Activated CD4-positive, alpha-beta T cell treated with anti-CD3 and anti-CD28 coated beads, Interleukin-2, amount 10 ng/mL, durations not matched to agents 7 days and 5 days (primary cell): ENCODE measurements at places on chromosomes 7 and 10. TPM values are rescaled to one million over a fixed set of nuclear protein-coding genes. Genes with fewer than 3 reads are reported as not detected.

Gene H2BK1
- total RNA-seq = not detected

Gene ATOH7
- not detected for total RNA-seq

Gene PTF1A
- not detected for total RNA-seq

Gene SVOPL
- 1.3 TPM for total RNA-seq

Gene LRRTM3
- not detected for total RNA-seq

Gene VPS37D
- total RNA-seq = 0.25 TPM

Gene IL6
- 0.92 TPM for total RNA-seq

DNA sequence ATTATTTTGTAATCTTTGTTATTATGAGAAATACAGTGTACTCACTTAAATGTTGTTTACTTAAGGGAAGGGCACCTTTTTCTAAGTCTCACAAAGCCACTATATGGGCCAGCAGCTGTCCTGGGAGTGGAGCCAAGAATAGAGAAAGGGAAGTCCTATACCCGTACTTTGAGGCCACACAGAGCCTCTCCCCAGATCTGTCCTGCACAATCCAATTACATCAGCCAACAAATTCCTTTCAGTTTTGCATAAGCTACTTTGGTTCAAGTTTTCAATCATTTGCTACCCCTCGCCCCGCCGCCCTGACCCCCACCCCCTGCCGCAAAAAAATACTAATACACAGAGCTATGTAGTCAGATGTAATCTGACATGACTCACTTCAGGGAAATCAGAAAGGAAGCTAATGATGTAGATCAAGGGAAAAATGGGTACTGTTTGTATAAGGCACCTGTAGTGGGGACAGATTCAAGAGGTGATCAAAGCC lies 297.4 kb upstream of the NEBL start:
- H3K27ac ChIP-seq = no peak overlapping the region
- no peaks in the 10 kb centered on the region for H3K4me1 ChIP-seq
- peaks cover 6% of the 10 kb centered on the region for H3K27me3 ChIP-seq
- no peak for DNase-seq

DNA sequence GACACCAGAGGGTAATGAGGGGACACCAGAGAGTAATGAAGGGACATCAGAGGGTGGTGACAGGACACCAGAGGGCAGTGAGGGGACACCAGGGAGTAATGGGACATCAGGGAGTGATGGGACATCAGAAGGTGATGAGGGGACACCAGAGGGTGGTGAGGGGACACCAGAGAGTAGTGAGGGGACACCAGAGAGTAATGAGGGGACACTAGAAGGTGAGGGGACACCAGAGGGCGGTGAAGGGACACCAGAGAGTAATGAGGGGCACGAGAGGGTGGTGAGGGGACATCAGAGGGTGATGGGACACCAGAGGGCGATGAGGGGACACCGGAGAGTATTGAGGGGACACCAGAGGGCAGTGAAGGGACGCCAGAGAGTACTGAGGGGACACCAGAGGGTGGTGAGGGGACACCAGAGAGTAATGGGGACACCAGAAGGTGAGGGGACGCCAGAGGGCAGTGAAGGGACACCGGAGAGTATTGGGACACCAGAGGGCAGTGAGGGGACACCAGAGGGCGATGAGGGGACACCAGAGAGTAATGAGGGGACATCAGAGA lies 10.6 kb downstream of the NACAD start:
- peak overlapping the region; percentile 60 for H3K27ac ChIP-seq
- H3K4me3 ChIP-seq = no peak overlapping the region
- peaks cover 3% of the 10 kb centered on the region for H3K4me1 ChIP-seq
- no peaks in the 10 kb centered on the region for H3K27me3 ChIP-seq

- H3K4me3 ChIP-seq = no peak overlapping the region
- no peak overlapping the region for H3K27ac ChIP-seq
- no peak for DNase-seq
- H3K4me1 ChIP-seq = no peaks in the 10 kb centered on the region
Observed at GRCh38 chr7:51606601-51607154, 290.1 kb upstream of the COBL start.

- no peaks in the 10 kb centered on the region for H3K27me3 ChIP-seq
- H3K27ac ChIP-seq = no peak overlapping the region
- peaks cover 6% of the 10 kb centered on the region for H3K4me1 ChIP-seq
Observed at GRCh38 chr10:95395947-95396449, 105.2 kb upstream of the PDLIM1 start.

GRCh38 chr10:97737770-97738265 lies 890 bp downstream of the ZFYVE27 start:
- peak overlapping the region; percentile 92 for H3K4me3 ChIP-seq
- peaks cover 46% of the 10 kb centered on the region for H3K4me1 ChIP-seq

GRCh38 chr10:470339-471003 lies 219.0 kb downstream of the DIP2C start:
- peaks cover 30% of the 10 kb centered on the region for H3K4me1 ChIP-seq
- peak; percentile 63 for DNase-seq
- H3K36me3 ChIP-seq = peaks cover 7% of the 10 kb centered on the region
- H3K4me3 ChIP-seq = peak overlapping the region; percentile 55
- peak overlapping the region; percentile 87 for H3K27ac ChIP-seq
- H3K27me3 ChIP-seq = peaks cover 6% of the 10 kb centered on the region

GRCh38 chr10:43594944-43595589 lies 11.2 kb upstream of the ZNF485 start:
- peak overlapping the region; percentile 89 for H3K27ac ChIP-seq
- H3K4me3 ChIP-seq = peak overlapping the region; percentile 68
- H3K36me3 ChIP-seq = peaks cover 6% of the 10 kb centered on the region

DNA sequence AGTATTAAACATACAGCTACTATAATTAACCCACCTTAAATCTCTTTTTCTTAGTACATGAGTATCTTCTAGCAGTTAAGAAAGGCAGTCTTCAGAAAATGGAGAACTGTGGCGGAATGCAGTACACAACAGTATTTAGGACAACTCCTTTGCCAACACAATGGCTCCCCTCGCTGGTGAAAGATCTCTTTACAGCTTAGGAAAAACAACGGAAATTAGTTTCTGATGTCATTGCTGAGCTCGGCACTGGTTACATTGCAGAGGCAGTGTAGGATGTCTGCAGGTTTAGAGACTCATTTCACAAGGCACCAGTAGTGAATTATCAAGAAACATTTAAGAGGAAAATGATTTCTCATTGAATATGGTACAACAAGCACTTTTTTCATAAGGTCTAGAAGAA lies 43.4 kb downstream of the GLRX3 start:
- peak overlapping the region; percentile 33 for H3K27ac ChIP-seq
- DNase-seq = peak; percentile 74
- no peaks in the 10 kb centered on the region for H3K27me3 ChIP-seq
- H3K4me1 ChIP-seq = peaks cover 28% of the 10 kb centered on the region

DNA sequence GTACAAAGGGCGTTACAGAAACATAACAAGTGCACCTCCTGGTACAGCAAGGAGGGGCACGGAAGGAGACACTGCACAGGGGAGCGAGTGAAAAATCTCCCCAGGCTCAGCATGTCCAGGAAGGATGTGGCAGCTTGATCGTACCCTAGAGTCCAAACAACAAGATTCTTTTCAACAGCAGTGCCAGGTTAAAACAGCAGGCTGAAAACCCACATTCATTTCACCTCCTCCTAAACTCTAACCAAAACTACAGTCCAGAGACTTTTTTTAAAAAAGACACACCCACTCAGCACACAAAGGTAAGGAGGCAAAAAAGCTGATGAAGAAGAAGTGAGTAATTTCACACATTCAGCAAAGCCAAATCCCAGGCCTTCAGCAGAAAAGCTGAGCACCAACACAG lies 138.8 kb downstream of the SFMBT2 start:
- peaks cover 60% of the 10 kb centered on the region for H3K4me1 ChIP-seq
- H3K4me3 ChIP-seq = no peak overlapping the region

- H3K27ac ChIP-seq = no peak overlapping the region
- no peaks in the 10 kb centered on the region for H3K36me3 ChIP-seq
- no peak overlapping the region for H3K4me3 ChIP-seq
- no peak for DNase-seq
- no peaks in the 10 kb centered on the region for H3K4me1 ChIP-seq
Observed at GRCh38 chr7:28990200-28990960, 32.2 kb upstream of the TRIL start.

GRCh38 chr7:119963654-119964053 lies 309.3 kb upstream of the KCND2 start:
- H3K4me1 ChIP-seq = no peaks in the 10 kb centered on the region
- H3K36me3 ChIP-seq = no peaks in the 10 kb centered on the region
- DNase-seq = no peak

GRCh38 chr7:99173787-99174186 lies 29.9 kb upstream of the SMURF1 start:
- no peaks in the 10 kb centered on the region for H3K4me1 ChIP-seq
- H3K27ac ChIP-seq = no peak overlapping the region
- H3K4me3 ChIP-seq = no peak overlapping the region
- DNase-seq = no peak
- H3K36me3 ChIP-seq = no peaks in the 10 kb centered on the region

GRCh38 chr10:11529276-11529903 lies 82.1 kb downstream of the USP6NL start:
- no peak overlapping the region for H3K27ac ChIP-seq
- DNase-seq = no peak
- no peak overlapping the region for H3K4me3 ChIP-seq
- H3K4me1 ChIP-seq = peaks cover 42% of the 10 kb centered on the region
- peaks cover 4% of the 10 kb centered on the region for H3K36me3 ChIP-seq
- peaks cover 15% of the 10 kb centered on the region for H3K27me3 ChIP-seq

- no peaks in the 10 kb centered on the region for H3K36me3 ChIP-seq
- peaks cover 2% of the 10 kb centered on the region for H3K4me1 ChIP-seq
- no peak overlapping the region for H3K27ac ChIP-seq
- DNase-seq = no peak
- no peak overlapping the region for H3K4me3 ChIP-seq
Observed at GRCh38 chr7:91107460-91107859, 156.8 kb upstream of the FZD1 start.

- H3K27me3 ChIP-seq = peaks cover 2% of the 10 kb centered on the region
- H3K27ac ChIP-seq = no peak overlapping the region
- no peaks in the 10 kb centered on the region for H3K36me3 ChIP-seq
- no peak for DNase-seq
- no peaks in the 10 kb centered on the region for H3K4me1 ChIP-seq
Observed at GRCh38 chr7:115822801-115823200, 207.8 kb downstream of the TFEC start.
